Dermis lymphatic vessel endothelial cell (primary cell): ENCODE measurements at places on chromosomes 11 and 22. TPM values are rescaled to one million over a fixed set of nuclear protein-coding genes. Genes with fewer than 3 reads are reported as not detected.

PTPN5 gene
- total RNA-seq = not detected in 2 replicates

RANBP1 gene
- total RNA-seq = 85.6 and 108 TPM in 2 replicates

LMNTD2 gene
- 1.5 and 1.7 TPM in 2 replicates for total RNA-seq

EIF3D gene
- 456 and 541 TPM in 2 replicates for total RNA-seq

BIK gene
- total RNA-seq = 1.6 and 4.1 TPM in 2 replicates
